ENCODE measurements at places on chromosomes 2 and 18.

DNA sequence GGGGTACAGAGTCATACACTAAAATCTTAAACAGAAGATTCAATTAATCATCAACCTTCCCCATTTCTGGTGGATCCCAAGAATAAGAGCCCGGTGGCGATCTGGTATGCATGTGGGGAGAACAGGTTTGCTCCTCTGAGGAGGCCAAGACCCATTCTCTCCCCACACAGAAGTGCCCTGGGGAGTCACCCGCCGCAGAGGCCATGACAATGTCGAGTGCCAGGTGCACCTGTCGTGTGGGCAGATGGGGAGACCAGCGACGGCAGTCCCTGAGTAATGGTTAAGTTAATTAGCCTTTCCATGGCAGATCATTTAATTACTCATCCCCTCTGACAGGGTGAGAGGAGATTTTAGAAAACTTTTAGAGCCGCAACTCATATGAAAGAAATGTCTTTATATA lies 345.0 kb downstream of the NCKAP5 start:
- no peak for DNase-seq

DNA sequence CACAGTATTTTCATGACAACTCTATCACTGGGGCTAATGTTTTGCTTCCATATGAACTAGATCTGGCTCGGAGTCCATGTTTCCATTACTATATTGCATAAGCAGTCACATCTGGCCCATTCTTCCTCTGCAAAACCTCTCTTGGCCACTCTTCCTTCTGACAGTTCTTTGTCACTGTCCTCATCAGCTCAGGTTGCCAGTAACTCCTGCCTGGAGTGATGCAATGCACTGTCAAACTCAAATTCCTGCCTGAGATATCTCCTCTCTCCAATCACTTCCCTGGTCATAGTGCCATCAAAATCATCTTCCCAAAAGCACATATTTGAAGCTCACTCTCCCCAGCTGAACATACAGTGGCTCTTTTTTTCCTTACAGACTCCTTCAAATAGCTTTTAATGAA lies 66.1 kb downstream of the COLEC12 start:
- DNase-seq, result no peak

DNA sequence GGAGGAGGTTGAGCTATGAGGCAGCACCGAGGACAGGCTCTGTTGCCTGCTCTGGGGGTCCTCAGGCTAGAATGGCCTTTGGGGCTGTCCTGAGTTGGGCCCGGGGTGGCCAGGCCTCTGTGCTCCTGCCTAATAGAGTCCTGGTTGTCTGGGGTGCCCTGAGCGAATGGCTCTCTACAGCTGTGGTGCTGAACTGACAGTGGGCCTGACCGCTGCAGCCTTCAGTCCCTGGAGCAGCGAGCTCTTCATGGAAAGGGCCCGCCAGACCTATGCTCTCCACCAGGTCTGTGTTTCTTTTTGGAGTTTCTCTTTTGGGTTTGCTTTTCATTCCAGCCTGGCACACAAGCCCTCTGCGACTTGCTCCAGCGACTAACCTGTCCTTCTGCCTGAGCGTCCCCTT lies 679.0 kb upstream of the RAB6C start:
- no peak for DNase-seq

GRCh38 chr18:62186499-62186773 lies 420 bp downstream of the PIGN start:
- peak; percentile 70 for DNase-seq

DNA sequence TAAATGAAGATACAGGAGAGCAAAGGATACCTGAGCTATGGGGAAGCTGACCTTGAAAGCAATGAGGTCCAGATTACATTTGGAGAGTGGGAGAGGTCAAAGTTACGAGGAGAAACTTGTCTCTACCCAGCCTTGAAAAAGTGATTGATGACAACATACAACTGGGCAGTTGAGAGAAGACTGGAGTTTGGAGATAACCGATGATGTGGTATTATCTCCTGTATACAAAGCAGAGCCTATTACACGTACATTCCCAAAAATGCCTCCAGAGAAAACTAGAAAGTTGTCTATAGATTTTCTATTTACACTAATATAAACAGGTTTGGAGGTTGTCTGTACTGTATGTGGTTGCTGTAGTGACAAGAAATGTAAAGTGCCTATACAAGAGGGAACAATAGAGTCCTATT lies 28.3 kb downstream of the ARL5A start:
- DNase-seq, result no peak

- DNase-seq, result no peak
Measured at GRCh38 chr2:73009177-73009839, 62.2 kb downstream of the SFXN5 start.

- no peak for DNase-seq
Measured at GRCh38 chr18:56836173-56836572, 185.0 kb downstream of the WDR7 start.

GRCh38 chr2:12705742-12706141 lies 11.0 kb upstream of the TRIB2 start:
- DNase-seq, result no peak

GRCh38 chr18:72458271-72458670 lies 85.9 kb downstream of the CBLN2 start:
- no peak for DNase-seq

- no peak for DNase-seq
Measured at GRCh38 chr18:74773171-74773624, 175.5 kb downstream of the ZNF407 start.

DNA sequence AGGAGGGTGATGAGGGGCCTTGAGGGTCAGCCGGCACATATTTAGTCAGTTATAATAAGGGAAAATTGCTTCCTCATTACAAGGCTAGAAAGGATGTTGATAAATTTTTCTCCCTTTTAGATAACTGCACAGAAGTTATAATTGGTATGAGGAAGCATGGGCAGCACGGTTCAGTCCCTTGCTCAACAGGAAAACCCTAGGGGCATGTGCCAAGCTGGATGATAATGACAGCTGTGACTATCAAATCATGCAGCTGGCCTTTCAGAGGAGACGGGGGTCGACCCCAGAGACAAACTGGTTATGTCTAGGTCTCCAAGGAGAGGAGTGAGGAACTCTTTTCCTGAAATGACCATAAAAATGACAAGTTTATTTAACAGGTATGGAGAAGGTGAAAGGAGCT lies 448.1 kb upstream of the VRK2 start:
- DNase-seq, result no peak

DNA sequence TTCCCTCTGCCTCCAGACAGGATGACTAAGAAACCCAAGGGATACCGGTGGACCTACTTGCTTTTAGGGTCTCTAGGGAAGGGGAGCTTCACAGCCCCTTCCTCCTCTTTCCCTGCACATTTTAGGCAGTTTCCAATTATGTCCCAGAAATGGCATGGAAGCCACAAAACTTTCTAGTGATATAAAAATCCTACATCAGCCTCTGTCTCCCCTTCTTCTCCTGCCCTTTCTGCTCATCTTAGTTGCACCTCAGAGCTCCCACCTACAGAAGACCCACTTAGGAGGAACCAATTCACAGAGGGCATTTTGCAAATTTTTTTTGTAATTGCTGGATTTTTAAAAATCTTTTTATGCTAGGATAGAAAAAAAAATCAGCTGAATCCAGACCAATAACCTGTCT lies 263.1 kb downstream of the TNS1 start:
- no peak for DNase-seq

GRCh38 chr18:10313016-10313342 lies 141.5 kb upstream of the APCDD1 start:
- no peak for DNase-seq

DNA sequence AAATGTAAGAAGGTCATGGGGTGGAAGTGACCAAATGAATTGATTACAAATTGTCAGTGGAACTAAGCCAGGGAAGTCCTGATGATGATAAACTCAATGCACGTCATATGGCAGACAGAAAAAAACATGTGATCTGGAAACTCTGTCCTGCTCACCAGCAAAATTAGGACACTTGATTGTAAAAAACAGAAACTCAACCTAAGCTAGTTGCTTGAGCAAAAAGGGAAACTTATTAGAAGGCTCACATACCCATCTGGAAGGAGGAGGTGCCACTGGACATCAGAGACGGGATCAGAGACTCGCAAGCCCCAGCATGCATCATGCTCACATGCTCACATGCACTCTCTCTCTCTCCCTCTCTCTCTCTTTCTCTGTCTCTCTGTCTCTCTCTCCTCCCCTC lies 96.8 kb downstream of the SP3 start:
- no peak for DNase-seq

DNA sequence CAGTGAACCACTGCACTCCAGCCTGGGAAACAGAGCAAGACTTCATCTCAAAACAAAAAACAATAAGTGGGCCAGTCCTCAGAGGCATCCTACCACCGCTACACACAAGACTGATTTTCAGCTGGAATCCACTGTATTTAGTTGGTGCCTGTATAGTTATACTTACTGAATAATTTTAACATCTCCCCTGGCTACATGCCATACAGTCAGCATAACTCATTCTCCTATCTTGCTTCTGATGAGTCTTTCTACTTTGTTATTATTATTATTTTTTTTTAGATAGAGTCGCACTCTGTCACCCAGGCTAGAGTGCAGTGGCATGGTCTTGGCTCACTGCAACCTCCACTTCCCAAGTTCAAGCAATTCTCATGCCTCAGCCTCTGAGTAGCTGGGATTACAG lies 19.9 kb upstream of the CAB39 start:
- DNase-seq, result no peak

GRCh38 chr2:12091201-12091806 lies 344.9 kb downstream of the LPIN1 start:
- DNase-seq, result no peak

DNA sequence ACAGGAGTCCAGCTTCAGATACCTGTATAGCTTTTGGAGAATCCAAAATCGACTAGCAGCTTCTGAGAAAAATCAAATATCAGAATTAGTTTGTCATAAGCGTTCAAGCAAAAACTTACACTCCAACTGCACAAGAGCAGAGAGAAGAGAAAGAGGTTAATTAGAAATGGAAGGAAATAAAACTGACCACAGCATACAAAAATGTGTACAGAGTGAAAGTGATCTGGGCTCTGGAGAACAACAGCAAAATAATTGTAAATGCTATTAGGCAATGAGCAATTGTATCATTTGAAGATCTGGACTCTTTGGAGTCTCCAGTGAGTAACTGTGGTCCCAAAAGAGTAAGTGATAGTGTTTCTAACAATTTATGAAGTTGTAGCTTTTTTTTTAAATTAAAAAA lies 867.3 kb downstream of the TRIB2 start:
- no peak for DNase-seq

- peak; percentile 81 for DNase-seq
Measured at GRCh38 chr2:16608661-16609643, 56.7 kb downstream of the CYRIA start.
